ENCODE measurements at places on chromosomes 7 and 10. TPM values are rescaled to one million over a fixed set of nuclear protein-coding genes. Genes with fewer than 3 reads are reported as not detected.

SPDYE5 gene
- total RNA-seq = not detected

DNA sequence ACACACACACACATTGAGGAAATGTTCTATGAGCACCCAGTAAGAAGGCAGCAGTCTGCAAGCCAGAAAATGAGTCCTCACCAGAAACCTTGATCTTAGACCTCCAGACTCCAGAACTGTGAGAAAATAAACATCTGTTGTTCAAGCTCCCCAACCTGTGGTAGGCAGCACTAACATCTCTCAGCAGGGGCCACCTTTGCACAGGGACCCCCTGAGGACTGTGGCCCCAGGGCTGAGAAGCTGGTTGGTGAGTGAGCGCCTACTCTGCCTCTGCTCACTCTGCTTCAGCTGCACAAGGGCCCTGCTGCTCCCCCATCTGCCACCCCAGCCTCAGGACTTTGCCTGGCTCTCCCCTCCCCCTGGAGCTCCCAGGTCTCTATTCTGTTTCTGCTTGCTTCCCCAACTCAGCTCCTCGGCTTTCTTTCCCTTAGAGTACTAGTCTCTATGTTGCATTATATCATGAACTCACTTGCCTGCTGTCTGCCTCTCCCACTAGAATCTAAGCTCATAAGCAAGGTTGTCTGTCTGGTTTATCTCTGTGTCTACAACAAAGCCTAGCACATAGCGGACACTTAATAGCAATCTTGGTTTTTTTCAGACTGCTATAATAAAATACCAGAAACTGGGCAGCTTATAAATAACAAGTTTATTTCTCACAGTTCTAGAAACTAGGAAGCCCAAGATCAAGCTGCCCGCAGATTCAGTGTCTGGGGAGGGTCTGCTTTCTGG is 40.4 kb upstream of the PRLHR start:
- DNase-seq = no peak

DNA sequence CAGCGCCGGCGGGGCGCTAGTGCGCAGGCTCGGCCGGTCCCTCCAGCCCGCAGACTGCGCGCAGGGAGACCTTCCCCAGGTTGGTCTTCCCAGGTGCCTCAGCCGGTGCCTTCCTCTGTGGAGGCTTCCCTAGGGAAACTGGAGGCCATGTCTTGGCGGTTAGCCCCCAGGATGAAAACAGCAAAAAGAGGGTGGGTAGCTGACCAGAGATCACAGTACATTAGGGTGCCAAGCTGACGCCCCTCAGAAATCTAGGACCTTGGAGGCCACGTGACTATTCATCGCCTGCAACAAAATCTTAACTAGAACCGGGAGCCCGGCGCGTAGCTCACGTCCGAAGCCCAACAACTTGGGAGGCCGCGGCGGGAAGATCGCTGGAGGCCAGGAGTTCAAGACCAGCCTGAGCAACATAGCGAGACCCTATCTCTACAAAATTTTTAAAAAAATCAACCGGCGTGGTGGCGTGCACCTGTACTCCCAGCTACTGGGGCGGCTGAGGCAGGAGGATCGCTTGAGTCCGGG is 327 bp upstream of the FIS1 start:
- no peak for DNase-seq

ETV1 gene
- 10.0 TPM for total RNA-seq

C10orf67 gene
- not detected for total RNA-seq

LIPM gene
- total RNA-seq = not detected

GRCh38 chr7:44535348-44536064 is 5.6 kb downstream of the NPC1L1 start:
- DNase-seq = no peak

- DNase-seq = no peak
These were observed 16.9 kb downstream of the ZNF92 start for GRCh38 chr7:65390588-65390987.

DNA sequence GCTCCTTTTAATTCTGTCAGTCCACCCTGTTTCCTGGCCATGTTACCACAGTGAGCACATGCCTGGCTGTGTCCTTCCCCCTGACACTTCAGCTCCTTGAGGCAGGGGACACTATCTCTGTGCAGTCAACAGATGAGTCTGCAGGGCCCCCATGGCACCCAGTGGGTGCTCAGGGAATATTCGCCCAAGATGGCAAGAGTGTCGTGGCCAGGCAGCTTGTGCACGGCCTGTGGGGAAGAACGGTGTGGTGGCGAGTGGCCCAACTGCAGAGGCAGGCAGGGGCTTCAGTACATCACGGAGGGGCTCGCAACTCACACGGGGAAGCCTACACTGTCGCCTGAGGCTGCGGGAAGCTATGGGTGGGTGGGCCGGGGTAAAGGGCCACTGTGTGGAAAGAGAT is 91.1 kb downstream of the TRRAP start:
- no peak for DNase-seq

ASB10 gene
- total RNA-seq = not detected

MCM10 gene
- total RNA-seq = 9.6 TPM

STEAP1B gene
- total RNA-seq = 10.9 TPM

COL13A1 gene
- total RNA-seq = 0.76 TPM

NPC1L1 gene
- not detected for total RNA-seq

- no peak for DNase-seq
These were observed 18.5 kb downstream of the KIAA1549 start for GRCh38 chr7:138962561-138963270.

DNA sequence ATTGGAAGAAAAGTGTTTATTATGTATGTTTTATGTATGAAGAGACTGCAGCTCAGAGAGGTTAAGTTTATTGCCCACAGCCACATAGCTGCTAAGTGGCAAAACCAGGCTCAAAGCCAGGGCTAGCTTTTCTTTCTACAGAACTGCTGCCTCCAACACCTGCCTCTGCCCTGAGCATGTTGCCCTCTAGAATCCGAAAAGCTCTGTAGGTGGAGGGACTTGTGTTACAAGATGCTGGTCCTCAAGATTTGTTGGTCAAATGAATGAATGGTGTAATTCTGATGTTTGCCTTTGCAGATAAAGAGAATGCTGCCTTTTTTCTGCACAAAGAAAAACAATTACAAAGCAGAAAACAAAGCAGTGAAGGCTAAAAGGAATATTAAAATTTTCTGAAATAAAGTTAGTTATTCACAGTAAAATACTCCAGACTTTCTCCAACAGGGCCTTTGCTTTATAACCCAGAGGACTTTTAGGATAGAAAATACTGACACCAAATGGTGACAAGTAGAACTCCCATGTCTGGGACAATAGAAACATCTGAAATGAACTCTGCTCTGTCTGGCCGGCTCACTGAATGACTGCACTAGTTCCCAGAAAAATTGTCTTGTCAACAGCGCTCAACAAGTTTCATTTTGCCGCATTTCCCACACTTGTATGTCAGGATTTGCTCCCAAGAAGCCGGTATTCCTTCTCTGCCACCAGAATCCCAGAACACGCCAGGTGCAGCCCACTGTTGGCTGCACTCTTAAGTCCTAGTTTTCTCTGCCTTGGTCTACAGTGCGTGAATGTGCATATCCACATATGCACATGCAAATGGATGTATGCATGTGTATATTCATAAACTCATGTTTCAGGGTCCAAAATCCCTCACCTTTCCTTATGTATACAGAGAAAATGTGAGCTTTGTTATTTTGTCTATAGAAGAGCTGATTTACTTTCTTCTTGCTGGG is 11.0 kb upstream of the DNTT start:
- DNase-seq = peak; percentile 61

DNA sequence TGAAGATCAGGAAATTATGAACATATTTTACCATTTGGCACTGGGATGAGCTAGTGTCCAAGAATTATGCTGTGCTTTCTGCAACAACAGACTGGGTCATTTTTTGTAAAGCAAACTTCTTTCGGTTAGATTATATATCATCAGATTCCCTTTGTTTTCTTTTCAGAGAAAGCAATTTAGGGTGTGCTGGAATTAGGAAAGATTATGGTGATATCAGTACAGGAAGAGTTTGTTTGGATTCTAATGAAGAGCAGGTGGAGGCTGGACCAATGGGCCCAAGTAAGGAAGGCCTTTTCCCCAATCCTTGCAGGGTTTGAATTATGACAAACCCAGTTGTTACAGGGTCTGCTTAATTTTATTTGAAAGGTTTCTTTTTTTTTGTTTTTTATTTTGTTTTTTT is 1092.8 kb downstream of the KCNMA1 start:
- no peak for DNase-seq

NEUROG3 gene
- total RNA-seq = not detected

DNA sequence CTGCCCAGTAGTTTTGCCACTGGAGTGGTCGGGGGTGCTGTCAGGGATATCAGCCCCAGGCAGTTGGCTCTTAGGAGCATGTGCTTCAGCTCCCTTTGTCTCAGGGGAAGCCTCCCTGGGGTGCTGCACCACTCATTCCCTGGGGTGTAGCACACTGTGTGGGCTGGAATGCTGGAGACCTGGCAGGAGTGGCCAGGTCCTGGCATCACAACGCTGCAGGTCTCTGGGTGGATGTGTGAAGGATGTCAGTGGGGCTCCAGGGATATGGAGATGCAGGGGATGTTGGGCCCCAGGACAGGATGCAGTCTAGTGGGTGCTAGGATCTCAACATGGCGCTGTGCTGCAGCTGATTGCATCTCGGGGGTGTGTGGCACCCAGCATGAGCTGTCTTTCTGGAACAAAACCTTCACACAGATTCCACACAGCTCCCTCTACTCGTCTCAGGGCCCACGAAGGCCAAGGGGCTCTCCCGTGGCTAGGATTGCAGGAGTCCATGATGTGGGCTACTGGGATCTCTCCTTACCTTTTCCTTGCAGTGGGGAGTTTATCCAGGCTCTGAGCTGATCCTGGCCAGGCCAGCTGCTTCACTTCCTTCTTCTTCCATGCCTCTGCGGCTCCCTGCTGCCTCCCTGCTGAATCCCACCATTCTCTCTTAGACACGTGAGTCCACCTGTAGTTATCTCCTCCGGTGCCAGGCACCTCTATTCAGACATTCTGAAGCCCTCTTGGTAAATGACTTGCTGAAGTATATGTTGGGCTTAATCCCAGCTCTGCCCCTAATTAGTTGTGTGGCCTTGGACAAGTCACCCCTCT is 295.1 kb downstream of the RPS24 start:
- DNase-seq = no peak

DNA sequence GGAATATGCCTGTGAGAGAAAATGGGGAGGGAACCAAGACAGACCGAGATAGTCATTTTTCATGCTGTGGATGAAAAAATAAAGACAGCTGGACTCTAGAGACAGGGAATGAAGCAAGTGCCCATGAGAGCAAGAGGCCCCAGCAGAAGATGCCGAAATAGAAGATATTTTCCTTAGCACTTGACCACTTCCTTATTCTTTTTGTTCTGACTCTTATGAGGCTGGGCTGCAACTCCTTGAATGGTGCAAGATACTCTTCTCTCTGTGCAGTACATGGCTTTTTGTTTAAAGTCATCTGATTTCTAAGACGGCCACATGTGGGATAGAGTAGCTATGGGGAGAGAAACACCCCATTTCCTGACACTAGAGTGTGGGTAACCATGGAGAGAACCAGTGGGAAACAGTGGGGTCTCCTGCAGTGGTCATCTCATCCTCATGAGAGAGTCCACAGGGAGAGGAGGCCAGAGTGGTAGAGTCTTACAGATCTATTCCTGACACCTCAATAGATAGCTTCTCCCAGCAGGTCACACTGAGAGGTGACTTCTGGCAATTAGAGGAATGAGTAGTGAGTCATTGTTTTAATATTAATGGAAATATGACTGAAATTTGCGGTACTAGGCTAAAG is 18.0 kb upstream of the VCL start:
- no peak for DNase-seq

DNA sequence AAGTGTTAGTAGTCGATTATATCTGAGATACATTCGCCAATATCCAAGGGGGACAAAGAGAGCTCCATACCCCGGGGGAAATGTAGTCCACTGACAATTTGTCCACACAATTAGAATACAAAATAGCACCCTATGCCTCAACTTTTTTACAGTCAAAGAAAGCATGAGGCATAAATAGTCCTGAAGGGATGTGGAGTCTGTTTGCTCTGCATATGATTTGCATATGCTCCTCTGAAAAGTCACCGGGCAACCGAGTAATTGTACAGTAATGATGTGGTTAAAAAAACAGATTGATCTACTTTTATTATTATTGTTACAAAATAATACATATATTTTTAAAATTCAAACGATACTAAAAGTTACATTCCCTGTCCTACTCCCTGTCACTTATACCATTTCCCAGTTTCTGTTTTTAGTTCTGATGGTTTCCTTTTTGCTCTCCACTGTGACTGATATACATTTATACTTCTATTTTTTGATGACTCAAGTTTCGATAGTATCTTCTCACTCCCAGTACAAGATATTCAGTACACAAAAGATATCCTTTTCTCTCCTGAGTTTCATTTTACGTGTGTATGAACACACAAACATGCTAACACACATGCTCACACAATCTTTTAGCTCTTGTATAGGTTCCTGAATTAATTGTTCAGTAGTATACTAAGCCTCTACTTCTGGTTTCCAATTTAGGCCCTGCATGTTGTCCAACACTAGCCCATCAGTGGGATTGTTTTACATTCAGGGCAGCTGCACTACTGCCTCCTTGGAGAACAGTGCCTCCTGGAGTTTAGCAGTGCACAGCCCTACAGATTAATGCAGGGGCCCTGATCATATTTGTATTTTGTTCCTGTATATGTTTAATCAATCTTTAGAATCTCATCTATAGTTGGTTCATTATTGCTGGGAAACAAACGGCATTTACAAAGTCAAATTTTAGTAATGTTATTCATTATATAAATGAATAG is 130.9 kb downstream of the TES start:
- DNase-seq = peak; percentile 76

RAB18 gene
- total RNA-seq = 31.3 TPM

DUSP5 gene
- total RNA-seq = 34.1 TPM

- DNase-seq = no peak
These were observed 397.2 kb upstream of the NFE2L3 start for GRCh38 chr7:25754751-25755150.

DNA sequence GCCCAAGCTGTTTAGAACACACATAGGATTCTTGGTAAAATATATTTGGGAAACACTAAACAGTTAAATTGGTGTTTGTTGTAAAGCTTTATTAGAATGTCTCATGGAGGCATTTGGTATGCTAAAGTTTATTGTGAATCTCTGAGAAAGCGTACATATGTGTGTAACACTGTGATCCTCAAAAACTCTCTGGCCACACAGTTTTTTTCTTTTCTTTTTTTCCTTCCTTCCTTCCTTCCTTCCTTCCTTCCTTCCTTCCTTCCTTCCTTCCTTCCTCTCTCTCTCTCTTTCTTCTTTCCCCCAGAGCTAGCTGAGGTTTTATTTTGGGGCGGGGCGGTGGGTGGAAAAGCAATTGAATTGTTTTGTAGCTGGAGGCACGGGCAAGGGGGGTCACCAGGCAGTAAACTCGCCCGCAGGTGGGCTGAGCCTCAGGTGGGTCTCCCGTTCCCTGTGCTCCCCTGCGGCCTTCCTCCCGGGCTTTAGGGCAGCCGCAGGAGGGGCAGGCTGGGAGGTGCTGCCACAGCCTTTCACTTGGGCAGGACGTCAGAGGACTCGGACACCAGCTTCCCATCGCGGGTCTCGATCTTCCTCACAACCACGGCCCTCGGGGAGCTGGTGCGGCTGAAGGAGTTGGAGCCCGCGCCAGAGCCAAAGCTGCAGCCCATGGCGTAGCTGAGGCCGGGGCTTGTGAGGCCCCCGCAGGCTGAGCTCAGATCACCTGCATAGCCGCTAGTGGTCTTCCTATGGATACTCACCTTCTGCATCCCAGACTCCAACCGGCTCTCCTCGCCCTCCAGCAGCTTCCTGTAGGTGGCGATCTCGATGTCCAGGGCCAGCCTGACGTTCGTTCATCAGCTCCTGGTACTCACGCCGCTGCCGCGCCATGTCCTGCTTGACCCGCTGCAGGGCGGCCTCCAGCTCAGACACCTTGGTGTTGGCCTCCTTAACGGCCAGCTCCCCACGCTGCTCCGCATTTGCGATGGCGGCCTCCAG is 459.0 kb downstream of the GATA3 start:
- DNase-seq = no peak

FAM221A gene
- 4.3 TPM for total RNA-seq

- DNase-seq = no peak
These were observed 290.8 kb upstream of the COBL start for GRCh38 chr7:51607447-51607846.

All from dermis microvascular lymphatic vessel endothelial cell (primary cell).